Renal cortical epithelial cell (primary cell): ENCODE measurements at places on chromosomes 3 and 15.

DNA sequence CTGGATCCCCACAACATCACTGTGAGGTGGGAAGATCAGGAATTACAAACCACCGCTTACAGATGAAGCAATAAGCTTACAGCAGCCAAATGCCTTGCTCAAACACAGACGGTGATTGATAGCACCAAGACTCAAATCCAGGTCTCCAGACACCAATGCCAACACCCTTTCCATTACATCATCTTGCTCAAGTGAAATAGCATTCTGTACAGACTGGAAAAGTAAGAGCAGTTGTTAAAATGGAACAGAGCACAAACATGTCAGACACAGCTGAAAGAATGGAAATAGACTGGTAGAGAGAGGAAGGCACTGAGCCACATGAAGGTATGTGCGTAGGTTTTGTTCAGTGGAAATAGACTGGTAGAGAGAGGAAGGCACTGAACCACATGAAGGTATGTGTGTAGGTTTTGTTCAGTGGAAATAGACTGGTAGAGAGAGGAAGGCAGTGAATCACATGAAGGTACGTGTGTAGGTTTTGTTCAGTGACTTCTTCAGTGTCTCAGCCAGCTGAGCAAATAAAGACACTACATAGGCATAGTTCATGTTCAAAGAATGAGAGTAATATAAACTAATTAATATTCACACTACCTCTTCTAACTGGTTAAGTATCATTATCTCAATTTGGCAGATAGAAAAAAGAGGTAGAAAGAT is 15.6 kb downstream of the CLDN1 start:
- DNase-seq, result peak; percentile 68

GRCh38 chr3:95934181-95934580 is 880.2 kb upstream of the EPHA6 start:
- DNase-seq, result no peak

- no peak for DNase-seq
Observed at GRCh38 chr15:49361370-49361769, 61.7 kb upstream of the FGF7 start.

DNA sequence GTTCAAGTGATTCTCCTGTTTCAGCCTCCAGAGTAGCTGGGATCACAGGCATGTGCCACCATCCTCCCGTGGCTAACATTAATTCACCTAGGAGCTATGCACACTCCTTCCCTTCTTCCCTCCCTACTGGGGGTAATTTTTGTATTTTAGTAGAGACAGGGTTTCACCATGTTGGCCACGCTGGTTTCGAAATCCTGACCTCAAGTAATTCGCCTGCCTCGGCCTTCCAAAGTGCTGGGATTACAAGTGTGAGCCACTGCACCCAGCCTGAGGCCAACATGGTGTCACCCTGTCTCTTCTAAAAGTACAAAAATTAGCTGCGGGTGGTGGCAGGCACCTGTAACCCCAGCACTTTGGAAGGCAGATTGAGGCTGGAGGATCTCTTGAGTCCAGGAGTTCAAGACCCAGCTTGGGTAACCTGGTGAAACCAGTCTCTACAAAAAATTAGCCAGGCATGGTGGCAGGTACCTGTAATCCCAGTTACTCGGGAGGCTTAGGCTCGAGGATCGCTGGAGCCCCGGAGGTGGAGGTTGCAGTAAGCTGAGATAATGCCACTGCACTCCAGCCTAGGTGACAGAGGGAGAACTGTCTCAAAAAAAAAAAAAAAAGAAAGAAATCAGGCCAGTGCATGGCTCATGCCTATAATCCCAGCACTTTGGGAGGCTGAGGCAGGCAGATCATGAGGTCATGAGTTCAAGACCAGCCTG is 6.1 kb downstream of the RNU5B-1 start:
- no peak for DNase-seq

GRCh38 chr3:4990069-4990468 is 10.8 kb downstream of the BHLHE40 start:
- no peak for DNase-seq

DNA sequence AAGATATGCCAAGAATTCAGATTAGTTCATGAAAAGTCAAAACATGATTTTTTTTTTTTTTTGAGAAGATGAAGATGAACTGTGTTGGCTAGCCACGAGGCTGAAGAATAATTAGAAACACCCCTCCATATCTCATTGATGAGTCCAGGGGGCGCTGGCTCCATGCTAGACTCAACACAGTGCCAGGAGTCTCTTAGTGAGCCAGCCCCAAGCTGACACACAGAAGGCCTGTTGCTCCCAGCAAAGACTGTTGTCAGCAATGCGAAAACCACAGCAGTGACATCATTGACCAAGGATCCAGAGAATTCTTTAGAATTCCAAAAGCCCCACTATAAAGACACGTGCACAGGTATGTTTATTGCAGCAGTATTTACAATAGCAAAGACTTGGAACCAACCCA is 185.2 kb downstream of the ANXA2 start:
- DNase-seq, result no peak
